Activated CD4-positive, alpha-beta T cell treated with anti-CD3 and anti-CD28 coated beads, Interleukin-2, amount 50 U/mL, for 4 hours (primary cell): ENCODE measurements at places on chromosomes 3 and 15.
A peak's percentile ranks its signal among the peaks of the same experiment; 100 is the strongest.

- no peak for DNase-seq
Observed at GRCh38 chr3:194565597-194566190, 67.5 kb downstream of the TMEM44 start.

DNA sequence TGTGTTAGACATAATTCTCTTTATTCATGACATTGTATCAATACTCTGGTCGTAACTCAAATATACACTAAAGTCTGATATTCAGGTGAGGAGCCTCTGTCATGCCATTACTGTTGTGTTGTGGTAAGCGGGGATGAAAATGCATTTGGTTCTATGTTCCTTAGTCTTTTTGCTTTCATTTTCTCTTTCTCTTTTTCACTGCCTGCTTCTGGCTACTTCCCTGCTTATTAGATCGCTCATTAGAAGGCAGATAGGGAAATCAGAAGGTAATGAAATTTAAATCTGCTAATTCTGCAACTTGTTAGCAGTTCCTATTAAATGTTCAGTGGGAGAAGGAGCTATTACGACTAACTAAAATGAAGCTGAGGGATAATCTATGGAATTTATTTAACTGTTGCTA lies 345.0 kb downstream of the GRM7 start:
- no peak for DNase-seq

GRCh38 chr3:22922317-22922716 lies 280.8 kb upstream of the UBE2E2 start:
- no peak for DNase-seq

- DNase-seq: no peak
Observed at GRCh38 chr3:106008766-106009165, 140.0 kb upstream of the CBLB start.

GRCh38 chr15:65862682-65863081 lies 6.6 kb upstream of the RAB11A start:
- peak; percentile 49 for DNase-seq

DNA sequence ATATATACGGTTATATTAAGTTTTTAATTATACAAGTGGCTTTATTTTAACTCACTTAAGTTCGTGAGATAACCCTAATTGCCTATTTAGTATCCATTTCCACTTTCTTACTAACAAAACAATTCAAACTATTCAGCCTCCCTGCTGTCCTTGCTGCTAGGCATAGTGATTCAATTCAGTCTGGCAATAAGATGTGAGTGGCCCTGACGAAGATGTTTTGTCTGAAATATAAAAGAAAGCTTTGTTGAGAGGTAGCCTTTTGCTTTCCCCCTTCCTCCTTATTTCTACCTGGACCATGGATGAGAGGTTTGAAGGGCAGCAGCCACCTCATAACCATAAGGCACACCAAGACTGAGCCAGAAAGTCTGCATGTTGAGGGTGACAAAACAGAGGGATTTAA lies 89.3 kb upstream of the TRIM42 start:
- DNase-seq: no peak

- no peak for DNase-seq
Observed at GRCh38 chr3:128016502-128016901, 35.7 kb upstream of the SEC61A1 start.

DNA sequence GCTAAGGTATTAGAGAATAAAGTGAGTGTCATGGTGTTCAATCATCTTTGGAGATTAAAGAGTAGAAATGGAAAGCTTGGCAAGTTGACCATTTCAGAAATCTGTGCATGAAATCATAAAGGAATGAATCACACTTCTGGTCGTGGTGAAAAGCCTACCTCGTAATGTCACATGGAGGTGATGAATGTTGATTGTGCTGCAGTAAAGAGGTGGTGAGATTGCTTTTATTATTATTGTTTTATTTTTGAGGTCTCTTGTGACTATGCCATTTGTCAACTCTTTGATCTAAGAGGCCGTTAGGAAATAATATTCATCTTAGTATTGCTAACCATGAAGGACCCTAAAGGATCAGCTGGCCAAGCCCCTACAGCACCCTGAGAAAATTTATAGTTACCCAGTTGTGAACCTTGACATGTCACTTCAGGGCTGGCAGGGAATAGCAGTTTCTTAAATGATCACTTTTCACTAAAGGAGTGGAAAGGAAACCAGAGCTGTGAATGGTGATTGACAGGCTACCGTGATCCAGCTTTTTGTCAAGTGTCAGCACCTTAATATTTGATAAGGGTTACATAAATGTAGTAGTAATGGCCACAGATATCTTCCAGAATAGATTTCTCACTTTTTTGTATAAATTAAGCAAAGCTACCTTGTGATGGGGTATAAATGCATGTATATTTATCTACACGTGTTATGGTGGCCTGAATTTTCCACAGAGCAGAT lies 203.9 kb downstream of the PTPRG start:
- no peak for DNase-seq

DNA sequence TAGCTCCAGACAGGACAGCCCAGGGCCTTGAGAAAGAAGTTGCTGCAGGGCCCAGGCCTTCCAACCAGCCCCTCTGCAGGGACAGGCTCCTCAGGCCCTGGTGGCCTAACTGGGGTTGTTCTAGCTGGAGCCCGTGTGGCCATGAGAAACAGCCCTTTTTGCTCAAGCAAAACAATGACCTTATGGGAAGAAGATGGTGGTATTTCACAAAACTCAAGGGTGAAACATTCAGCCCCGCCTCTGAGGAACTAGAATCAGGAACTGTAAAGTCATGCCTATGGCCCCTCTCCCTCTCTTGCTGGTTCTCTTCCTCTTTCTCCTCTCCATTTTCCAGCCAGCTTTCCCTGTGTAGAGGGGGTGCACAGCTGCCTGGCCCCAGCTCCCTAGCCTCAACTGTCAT lies 273.3 kb downstream of the RPLP1 start:
- DNase-seq: no peak

DNA sequence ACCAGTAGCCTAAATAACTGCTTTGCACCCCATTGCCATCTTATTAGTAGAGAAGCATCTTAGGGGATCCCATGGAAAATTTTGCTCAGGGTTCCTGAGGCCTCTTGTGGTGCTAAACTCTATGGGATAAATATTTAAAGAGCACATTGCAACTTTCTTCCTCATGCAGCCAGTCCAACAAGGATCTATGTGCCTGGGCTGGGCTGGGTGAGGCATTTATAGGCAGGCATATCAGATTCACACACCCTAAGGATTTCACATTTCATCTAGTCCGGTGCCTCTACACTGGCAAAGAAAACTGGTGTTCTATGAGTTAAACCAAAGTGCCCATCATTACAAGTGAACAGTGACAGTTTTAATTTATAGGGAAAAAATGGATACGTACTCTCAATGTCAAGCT lies 512.3 kb downstream of the EDEM1 start:
- DNase-seq: no peak

DNA sequence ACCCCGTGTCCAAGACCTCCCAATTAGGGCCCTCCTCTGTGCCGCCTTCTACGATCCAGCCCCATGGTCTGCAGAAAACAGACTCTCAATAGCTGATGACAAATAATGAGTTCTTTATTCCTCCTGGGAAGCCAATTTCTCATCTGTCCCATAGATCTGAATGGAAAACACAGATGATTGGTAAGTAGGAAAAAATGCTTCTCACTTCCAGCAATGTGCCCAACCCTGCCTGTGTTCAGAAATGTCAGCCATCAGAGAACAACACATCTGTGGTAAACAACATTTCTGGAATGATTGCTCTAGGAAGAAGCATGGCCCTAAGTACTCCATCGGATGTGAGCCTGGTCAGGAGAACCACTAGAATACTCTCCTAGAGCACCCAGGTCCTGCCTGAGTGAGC lies 240.5 kb upstream of the HES1 start:
- no peak for DNase-seq

DNA sequence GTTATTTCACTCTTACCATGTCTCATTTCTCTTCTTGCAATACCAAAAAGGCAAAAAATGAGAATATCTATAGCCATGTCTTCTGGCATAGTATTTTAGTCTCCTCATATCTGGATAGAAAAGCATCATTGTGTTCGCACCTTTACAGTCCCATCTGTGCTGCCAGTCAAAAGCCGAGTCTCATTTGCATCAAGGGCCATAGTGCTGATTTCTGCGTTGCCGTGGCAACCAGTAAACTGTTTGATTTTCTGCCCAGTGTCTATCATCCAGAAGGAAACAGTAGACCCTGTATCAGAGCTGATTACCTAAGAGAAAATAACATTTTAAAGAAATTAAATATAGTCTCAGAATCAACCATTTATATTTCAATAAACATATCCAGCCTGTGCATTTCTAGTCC lies 86.1 kb upstream of the SERPINI2 start:
- no peak for DNase-seq

DNA sequence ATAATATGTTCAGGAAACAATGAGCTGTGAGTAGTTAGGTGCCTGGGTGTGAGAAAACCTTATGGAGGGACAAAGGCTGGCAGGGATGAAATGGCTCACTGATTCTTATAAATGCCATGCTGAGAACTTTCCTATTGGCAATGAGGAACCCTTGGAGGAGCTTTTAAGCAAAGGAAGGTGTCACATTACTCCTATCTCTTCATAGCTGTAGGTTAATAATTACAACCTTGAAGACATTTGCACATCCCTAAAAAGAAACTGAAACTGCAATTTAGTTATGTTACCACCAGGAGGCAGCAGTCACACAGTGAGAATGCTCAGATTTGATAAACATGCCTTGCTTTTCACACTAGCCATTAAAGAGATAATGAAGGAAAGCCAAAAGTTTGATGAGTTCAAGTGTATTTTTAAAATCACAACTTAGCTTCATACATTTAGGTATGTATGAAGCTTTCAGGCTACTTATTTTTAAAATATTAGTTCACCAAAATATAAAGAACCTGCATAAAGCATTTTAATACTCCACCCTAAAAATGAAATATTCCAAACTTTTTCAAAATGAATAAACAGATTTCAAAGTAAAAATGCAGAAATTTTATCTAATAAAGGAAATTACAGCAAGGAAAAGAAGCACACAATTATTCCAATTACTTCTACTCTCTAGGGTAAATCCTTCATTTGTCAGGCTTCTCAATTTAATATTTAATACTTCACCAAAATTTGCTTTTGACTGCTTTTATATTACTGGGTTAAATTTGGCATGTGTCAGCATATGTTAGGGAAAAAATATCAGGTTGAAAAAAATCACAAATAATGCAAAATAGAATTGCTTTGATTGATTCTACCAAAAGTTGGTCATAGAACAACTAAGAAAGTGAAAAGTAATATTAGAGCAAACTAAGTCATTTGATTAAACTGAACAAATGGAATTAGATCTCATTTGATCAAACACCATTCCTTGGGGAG lies 136.9 kb upstream of the SLC2A2 start:
- DNase-seq: no peak

GRCh38 chr3:193865339-193865738 lies 270.6 kb upstream of the HES1 start:
- DNase-seq: no peak

GRCh38 chr15:41115161-41115651 lies 874 bp downstream of the INO80 start:
- no peak for DNase-seq

- no peak for DNase-seq
Observed at GRCh38 chr3:120145542-120146285, 51.5 kb upstream of the GSK3B start.

- DNase-seq: no peak
Observed at GRCh38 chr15:90025489-90026033, 24.4 kb downstream of the ZNF710 start.

DNA sequence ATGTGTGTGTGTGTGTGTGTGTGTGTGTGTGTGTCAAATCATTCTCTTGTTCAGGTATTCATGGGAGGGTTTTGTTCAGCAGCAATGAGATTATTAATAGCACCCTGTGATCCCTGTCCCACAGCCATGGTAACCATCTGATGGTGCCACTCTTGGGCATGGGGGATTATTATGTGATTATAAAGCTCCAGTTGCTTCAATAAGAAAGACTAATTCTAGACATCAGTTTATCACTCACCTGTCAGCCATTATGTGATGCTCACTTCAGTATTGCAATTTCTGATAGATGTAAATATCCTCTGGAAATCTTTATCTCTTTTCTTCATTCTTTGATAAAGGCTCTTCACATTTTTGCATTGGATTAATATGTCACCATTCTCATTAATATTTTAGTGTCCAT lies 145.9 kb upstream of the POU1F1 start:
- DNase-seq: no peak

DNA sequence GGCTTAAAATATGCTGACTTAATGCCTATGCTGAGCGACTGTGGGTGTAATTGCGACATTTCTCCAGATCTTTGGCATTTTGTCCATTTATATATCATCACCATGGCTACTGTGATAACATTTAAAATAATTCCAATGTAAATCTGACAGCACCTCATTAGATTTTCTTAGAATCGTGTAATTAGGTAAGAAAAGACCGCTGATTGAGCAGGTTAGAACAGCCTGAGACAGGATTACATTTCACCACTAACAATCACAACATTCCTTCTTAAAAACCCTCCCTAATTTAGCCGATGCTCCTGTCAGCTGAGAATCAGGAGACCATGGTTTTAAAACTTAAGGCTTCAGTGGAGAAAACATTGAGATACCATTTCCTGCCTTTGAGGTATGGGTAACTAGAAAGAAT lies 455.3 kb upstream of the PDZRN3 start:
- no peak for DNase-seq

DNA sequence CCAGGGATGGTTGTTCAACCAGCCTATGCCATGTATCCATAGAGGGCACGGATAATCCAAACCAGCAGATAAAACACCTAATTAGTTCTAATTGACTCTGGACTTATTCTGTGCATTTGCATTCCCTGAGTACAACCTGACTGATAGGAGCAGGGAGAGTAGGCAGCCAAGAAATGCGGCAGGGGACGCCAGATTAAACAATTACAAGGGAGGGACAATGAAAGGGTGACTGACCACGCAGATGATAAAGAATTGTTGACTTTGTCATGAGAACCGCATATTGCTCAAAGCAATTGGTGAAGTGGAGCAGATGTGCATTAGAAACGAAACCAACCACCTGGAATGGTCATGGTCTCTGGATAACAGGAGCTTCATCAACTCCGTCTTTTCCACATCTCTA lies 369.1 kb upstream of the FRG2C start:
- no peak for DNase-seq

- DNase-seq: no peak
Observed at GRCh38 chr15:77455696-77456321, 35.1 kb downstream of the HMG20A start.

- peak; percentile 21 for DNase-seq
Observed at GRCh38 chr15:26889298-26889898, 22.5 kb downstream of the GABRA5 start.

DNA sequence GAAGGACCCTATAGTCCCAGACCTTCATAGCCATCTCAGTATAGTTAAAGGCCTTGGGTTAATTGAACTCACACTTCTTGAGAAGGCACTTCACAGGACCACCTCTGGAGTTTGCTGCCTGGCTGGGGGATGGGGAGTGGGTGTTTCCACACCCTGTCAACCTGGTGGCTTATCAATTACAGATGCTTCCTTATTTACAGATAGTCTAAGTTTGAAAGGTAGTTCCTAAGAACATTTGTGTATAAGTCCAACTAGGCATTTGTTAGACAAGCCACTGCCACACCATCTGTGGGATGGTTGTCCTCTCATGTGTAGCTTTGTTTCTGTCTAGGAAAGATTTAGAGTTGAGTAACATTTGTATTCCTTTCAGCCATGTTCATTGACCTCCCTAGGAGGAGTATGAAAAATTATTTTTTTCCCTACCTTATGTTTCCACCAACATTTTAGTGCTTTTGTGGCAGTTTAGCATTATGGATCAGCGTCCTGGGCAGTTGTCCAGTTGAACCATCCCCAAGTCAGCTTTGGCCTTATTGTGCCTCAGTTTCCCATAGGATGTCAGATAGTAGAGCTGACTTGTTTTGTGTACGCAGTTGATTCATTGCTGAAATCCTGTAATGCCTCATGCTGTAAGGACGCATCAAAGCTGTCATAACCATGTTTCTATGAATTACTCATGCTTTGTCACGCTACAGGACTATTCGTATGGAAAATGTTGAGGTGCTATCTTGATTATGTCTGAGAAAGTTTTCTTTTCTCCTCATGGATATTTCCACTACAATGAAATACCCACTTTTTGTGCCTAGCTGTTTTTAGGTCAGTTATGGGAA lies 21.2 kb upstream of the SIAH2 start:
- DNase-seq: no peak
